ENCODE measurements at places on chromosomes 12 and 14.

GRCh38 chr12:51848841-51849735, 570 bp upstream of the FIGNL2 start:
- no peaks in the 10 kb centered on the region for H3K36me3 ChIP-seq
- H3K4me1 ChIP-seq, result peaks cover 29% of the 10 kb centered on the region
- H3K4me3 ChIP-seq, result no peak overlapping the region
- no peak for DNase-seq
- no peak overlapping the region for H3K27ac ChIP-seq
- peaks cover 6% of the 10 kb centered on the region for H3K27me3 ChIP-seq

DNA sequence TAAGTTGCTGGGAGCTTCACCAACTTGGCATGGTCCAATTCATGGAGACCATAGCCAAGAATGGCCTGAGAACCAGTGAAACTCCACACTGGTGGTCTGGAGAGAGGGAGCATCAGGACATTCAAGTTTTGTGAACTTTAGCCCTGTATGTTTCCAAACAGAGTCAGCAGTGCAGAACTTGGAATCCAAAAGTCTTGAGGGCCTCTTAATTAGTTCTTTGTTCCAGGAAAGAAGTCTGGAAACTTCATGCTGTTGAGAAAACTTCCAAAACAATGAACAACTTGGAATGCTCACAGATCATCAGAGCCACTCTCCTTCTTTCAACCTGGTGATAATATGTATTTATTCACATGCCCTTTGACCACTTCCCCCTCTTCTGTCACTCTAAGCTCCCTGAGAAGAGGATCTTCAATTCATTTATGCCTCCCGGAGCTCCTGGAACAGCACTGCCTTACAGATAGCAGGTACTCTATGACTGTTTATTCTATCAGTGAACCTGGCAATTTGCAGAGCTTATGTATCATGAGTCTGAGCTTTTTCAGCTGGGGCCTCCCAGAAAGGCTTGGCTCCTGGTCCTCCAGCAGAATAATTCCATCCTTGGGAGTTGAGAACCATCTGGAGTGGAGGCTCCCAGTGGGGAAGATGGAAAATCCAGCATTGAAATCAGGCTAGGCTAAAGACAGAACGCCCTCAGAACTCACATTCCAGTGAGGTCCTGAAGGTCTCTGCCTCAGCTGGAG, 191.4 kb downstream of the KTN1 start:
- H3K27me3 ChIP-seq, result no peaks in the 10 kb centered on the region
- no peak overlapping the region for H3K27ac ChIP-seq
- H3K4me1 ChIP-seq, result no peaks in the 10 kb centered on the region
- no peaks in the 10 kb centered on the region for H3K36me3 ChIP-seq
- DNase-seq, result no peak

DNA sequence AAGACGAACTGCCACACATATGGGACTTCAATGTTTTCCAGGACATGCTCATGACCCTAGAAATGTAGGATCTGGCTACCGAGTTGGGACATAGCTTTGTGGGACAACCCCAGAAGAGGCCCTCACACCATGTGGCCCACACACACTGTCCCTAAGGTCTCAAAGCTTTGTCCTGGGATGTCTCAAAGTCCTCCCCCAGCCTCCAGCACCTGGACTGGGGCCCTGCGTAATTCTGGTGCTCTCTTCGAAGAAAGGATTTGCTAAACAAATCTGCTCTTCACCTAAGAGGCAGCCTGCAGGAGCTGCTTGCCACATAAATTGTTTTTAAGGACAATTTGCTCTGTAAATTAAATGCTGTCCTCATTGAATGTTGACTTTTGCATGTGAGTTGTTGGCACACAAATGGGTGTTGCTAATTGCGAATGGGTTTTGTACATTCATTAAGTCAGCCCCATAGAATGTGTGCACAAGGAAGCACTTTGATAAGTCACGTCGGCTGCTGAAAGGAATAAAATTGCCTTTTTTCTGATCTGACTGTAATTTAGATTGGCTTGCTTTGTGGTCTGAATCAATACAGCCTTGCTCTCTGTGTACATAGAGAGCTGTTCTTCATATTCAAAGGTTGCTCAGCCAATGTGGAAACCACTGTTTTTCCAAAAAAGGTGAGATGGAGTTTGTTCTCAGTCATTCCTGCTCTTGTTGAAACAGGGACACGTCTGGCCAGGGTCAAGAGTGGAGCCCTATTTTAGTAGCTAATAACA, 161.6 kb upstream of the PWP1 start:
- H3K27ac ChIP-seq, result no peak overlapping the region
- H3K36me3 ChIP-seq, result no peaks in the 10 kb centered on the region
- no peaks in the 10 kb centered on the region for H3K4me1 ChIP-seq
- H3K27me3 ChIP-seq, result no peaks in the 10 kb centered on the region

DNA sequence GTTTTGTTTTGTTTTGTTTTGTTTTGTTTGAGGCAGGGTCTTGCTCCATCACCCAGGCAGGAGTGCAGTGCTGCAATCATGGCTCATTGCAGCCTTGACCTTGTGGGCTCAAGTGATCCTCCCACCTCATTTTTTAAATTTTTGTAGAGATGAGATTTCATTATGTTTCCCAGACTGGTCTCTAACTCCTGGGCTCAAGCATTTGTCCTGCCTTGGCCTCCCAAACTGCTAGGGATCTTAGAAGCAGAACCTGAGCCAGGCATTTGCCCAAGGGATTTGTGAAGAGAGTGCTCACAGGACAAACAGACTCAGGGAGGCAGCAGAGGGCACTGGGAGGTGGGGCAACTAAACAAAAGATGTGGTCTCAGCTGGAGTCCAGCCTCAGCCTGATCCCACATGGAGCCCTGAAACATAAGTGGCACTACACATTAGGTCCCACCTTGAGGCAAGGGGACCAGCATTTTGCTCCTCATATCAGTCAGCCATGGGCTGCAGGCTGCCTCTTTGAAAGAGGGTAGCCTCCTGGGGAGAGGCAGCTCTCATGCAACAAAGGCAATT, 86.2 kb upstream of the CMKLR1 start:
- H3K27me3 ChIP-seq, result no peaks in the 10 kb centered on the region
- H3K4me3 ChIP-seq, result no peak overlapping the region
- H3K36me3 ChIP-seq, result no peaks in the 10 kb centered on the region
- no peak overlapping the region for H3K27ac ChIP-seq
- H3K4me1 ChIP-seq, result no peaks in the 10 kb centered on the region

- H3K36me3 ChIP-seq, result no peaks in the 10 kb centered on the region
- peaks cover 2% of the 10 kb centered on the region for H3K27me3 ChIP-seq
- peak; percentile 82 for DNase-seq
- H3K4me3 ChIP-seq, result peak overlapping the region; percentile 66
Observed at GRCh38 chr12:54217774-54218241, 29.0 kb upstream of the SMUG1 start.

- no peaks in the 10 kb centered on the region for H3K36me3 ChIP-seq
- no peaks in the 10 kb centered on the region for H3K27me3 ChIP-seq
- no peak overlapping the region for H3K27ac ChIP-seq
- DNase-seq, result peak; percentile 41
Observed at GRCh38 chr14:102517392-102518062, 8.0 kb upstream of the ANKRD9 start.

DNA sequence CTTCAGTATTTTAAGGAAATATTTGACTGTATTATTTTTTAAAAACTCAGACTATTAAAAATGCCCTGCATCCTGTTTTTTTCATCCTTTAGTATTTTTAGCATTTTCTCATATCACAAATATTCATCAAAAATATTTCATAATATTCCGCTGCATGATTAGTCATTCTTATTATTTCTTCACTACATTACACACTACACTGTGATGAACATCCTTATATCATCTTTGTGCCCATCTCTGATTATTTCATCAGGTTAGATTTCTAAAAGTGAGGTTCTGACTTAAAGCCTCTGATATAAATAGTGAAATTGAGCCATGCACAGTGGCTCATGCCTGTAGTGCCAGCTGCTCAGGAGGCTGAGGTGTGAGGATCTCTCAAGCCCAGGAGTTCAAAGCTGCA, 8.1 kb downstream of the COCH start:
- no peaks in the 10 kb centered on the region for H3K36me3 ChIP-seq
- no peak overlapping the region for H3K4me3 ChIP-seq
- no peak overlapping the region for H3K27ac ChIP-seq
- DNase-seq, result no peak
- no peaks in the 10 kb centered on the region for H3K4me1 ChIP-seq
- H3K27me3 ChIP-seq, result no peaks in the 10 kb centered on the region

All from B cell (primary cell).